GM04504 (cell line): ENCODE measurements at places on chromosomes 5 and 9.

DNA sequence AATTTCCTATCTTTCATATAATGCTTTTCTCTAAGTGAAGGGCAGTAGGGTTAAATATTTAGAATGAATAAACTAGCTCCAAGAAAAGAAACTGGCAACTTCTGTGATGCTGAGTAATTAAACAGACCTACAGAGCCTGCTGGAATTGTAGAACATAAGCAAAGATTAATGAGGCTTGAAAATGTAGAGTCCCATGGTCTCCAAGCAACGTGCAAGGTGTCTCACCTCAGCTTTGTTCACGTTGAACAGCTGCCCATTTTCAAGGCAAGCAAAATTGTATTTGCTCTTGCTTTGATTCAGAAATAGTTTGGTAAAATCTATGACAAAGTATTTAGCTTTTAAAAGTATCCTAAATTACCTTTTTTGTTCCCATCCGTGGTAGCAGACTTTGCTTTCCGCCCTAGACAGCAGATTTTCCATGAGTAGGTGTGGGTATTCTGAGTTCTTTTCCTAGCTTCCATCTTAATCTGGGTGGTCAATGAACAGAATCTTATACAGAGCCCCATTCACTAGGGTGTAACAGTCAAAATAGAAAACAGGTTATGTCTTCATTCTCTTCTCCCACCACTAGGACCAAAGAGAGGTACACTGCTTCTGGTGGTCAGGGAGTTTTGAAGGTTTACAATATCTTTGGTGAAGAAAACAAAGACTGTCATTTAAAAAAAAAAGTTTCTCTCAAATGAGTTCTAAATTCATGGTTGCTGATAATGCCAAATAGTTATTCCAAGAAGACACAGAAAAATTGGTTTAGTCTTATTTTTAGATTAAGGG, 52.1 kb upstream of the TYRP1 start:
- DNase-seq, result no peak

- DNase-seq, result no peak
Measured at GRCh38 chr5:154970759-154971158, 29.9 kb downstream of the MRPL22 start.

DNA sequence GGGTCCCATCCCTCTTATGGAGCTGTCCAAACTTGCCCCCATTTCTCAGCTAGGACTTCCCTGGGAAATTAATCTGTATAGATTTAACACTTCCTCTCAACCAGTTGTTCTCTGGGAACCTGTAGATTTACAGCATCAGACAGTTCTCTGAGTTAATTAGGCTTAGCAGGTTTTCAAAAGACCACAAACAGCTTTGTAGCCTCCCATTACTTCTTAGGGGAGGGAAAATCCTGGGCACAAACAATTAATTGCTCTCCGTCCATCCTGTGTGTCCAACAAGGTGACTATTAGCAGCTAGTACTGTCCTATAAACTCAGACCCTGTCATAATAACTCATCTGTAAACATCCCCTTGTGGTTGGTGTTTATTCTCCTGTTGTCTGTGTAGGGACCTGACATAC, 197.9 kb downstream of the GOLPH3 start:
- DNase-seq, result no peak

DNA sequence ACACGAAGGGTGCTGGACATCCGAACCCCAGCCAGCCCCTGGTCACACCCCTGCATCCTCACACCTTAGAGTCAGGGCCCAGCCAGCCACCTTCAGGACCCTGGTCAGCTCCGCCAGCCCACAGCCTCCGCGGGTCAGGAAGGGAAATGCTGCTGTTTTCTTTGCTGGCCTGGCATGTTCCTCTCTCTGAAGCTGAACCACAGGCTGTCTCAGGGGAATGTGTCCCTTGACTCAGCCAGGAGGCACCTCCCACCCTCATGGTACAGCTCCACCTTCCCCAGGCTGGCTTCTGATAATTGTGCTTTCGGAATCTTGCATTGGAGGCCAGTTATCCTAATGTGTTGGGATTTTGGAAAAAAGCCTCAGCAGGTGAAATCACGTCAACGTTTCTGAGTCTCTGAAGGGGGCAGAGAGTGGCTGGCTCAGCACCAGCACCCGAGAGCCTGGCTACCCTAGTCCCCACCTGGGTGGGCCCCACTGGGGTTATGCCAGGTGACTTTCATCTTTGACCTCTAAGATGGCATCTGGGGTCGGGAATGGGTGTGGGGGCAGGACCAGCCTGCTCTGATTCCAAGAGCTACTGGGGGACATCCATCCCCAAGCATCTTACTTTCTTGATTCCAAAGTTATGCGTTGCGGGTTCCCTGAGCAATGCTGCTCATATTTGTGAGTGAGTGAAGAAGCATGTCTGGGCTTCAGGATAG, 9.8 kb upstream of the OLFM1 start:
- no peak for DNase-seq
